ENCODE measurements at places on chromosomes 12 and 14.

DNA sequence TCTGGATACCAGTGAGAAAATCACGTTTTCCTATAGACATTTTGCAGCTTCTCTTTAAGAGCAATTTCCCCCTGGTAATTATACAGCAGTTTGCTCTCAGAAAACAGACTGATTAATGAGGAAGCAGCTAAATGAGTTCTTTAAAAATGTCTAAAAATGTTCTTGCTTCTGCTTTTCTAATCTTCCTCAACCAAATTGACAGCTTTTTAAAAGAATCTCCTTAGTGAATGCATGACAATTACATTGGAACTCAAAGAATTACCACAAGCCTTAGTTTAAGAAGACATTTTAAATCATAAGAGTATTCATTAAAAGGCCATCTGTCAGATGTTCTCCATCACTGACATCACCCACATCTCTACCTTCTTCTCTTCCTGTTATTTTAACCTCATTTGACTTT lies 135.8 kb upstream of the PLXNC1 start:
- DNase-seq: no peak

DNA sequence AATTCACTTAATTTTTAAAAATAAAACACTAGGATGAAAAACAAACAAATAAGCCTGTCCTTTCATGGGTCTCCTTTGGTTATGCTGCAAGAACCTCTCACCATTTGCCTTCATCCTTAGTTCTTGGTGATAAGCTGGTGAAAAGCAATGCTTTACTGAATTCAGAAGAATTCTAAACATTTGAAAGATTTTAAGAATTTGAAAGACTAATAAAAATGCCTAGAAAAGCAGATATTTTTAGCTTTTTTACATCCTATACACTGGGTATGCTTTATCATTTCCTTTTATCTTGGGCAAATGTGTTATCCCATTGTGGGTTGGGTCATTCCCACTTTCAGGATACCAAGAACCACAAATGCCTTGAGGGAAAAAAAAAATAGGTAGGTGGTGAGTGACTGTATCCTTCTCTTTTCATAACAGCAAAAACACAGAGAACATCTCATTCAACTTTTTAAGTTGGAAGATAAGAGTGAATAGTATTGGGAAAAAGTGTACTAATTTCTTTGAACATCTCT lies 197.1 kb upstream of the ABCD2 start:
- no peak for DNase-seq

GRCh38 chr14:61699027-61699426 lies 3.7 kb downstream of the HIF1A start:
- DNase-seq: no peak

- DNase-seq: no peak
These were observed 6.6 kb upstream of the ADGRD1 start for GRCh38 chr12:130947028-130947613.
